ENCODE measurements at places on chromosomes 4 and X.

DNA sequence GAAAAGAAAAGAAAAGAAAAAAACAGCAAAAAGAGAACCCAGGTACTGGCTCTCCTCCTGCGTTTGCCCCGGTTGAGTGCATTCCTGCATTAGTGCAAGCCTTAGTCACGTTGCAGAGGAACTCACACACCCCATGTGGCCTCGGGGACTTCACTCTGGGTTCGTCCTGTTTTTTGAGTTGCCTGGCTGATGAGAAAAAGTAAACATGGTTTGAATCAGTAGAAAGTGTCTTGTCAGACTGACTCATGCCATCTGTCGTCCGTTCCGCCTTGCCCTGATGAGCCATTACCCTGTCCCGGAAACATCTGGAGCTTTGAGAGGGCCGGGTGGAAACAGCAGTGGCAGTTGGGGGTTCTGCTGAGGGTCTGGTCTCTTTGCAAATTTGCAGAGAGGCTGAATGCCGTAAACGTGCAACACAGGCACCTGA is 16.3 kb downstream of the CD99 start:
- no peak for DNase-seq

- no peak for DNase-seq
These were observed 249.9 kb upstream of the GATB start for GRCh38 chr4:152010710-152011079.

- no peak for DNase-seq
These were observed 62.3 kb downstream of the IL1RAPL1 start for GRCh38 chrX:28649541-28649940.

DNA sequence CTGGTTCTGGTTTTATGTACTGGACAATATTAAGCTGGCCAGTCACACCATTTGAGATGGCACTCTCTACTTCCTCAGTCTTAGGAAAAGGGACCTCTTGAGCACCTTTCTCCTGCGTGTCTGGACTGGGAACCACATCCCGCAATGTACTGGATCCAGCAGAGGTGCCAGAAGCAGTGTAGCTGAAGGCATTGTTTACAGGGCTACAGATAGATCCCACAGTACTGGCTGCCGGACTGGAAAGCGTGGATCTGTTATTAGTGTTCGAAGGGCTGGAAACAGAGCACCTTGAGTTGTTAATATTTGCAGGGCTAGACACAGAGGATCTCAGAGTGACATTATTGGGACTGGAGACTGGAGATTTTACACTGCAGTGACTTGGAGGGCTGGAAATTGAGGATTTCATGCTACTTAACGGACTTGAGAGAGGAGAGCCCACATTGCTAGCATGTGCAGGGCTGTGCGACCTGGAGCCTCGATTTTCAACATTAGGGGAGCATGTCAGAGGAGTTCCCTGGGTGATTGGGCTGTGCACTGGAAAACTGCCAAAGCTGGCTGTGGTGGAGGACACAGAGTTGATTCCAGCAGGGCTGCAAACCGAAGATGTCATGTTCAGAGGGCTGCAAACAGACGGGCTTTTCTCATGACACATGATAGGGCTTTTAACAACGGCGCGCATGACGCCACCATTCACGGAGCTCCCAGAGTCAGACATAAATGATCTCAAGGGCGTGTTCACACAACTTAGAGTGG is 6.4 kb downstream of the NR3C2 start:
- DNase-seq = no peak

DNA sequence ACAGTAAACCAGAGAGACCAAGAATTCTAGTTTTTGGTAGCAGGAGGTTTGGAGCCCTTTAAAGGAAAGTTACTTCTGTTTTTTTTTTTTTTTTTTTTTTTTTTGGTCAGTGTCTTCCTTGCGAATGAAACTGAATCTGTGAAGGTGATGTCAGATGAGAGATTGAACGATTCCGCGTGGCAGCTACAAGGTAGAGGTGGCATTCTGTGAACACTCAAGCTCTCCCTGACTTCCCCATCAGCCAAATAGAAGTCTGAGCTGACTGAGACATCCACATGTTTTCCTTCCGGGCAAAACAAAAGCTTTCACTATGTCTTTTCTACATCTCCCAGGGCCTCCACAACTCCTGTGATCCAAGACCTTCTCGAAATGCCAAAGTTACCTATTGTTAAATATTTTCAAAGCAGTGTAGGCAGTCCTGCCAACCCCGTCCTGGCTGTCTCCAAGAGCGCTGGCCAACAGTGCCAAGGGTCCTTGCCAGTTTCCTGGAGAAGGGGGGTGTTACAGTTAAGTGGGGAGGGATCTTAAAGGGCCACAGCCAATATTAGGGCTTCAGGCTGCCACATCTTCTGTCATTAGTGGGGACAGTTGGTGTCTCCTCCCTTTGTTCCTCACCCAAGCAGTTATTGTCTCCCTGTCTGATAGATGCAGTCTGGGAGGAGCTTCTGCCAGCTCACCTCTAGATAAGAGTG is 102.9 kb upstream of the SLC34A2 start:
- peak; percentile 27 for DNase-seq

DNA sequence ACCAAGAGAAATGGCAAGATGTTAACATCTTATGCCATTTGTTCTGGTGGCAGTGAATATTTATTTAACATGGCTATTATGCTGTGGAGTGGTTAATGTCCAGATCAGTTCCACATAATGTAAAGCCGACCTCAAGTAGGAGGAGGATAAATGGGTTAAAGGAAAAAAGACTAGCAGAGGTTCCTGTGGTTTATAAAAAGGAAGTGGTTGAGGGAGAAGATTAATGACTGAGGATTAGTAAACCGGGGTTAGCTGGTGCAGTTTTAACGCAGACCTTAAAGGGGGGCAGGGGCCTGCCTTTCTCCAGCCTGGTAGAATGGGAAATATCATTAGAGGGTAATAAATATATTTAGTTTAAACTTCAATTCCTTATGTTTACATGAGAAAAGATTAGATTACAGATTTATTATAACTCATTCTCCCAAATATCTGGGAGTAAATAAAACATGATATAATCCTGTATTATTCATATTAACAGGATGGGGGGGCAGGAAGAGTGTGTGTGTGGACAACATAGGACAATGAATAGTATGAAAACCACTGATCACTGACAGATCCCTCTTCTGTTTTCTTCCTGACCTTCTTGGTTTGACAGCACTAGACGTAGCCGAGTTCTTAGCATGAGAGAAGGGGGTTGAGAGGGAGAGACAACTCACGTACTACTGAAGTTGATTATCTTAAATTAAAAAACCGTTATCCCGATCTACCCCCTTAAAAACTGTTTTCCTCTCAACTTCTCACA is 124.1 kb upstream of the LIMCH1 start:
- no peak for DNase-seq

All from hypothalamus (tissue), 51 donors.